Fibroblast of skin of scalp (primary cell): ENCODE measurements at places on chromosomes 11 and 22.

- no peak for DNase-seq
Observed at GRCh38 chr11:116052603-116053547, 548.7 kb upstream of the CADM1 start.

DNA sequence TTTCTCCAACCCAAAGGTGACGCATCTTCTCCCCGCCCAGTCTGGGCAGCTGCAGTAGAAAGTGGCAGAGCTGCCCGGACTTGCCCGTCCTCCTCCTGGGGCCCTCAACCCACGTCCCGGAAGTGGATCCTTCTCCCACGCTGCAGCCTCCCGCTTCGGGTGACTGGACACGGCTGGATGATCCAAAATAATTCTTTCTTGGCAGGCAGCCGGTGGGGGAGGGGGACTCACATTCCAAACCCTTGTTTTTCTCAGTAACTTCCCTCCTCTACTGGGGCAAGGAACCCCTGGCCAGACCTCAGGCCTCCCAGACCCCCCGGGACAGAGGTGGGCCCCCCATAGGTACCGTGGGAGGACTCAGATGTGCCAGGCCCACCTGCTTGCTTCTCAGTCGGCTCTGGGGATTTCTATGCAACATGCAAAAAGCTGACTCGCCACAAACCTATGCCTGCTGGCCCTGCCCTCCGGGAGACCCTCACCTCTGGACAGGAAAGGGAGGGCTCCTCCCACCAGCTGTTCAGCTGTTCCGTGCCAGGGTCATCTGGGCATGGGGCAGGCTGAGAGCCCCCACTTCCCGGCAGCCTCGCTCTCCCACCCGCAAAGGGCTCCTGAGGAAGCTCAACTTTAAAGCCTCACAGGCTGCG lies 1.4 kb downstream of the PLXNB2 start:
- peak; percentile 95 for DNase-seq

DNA sequence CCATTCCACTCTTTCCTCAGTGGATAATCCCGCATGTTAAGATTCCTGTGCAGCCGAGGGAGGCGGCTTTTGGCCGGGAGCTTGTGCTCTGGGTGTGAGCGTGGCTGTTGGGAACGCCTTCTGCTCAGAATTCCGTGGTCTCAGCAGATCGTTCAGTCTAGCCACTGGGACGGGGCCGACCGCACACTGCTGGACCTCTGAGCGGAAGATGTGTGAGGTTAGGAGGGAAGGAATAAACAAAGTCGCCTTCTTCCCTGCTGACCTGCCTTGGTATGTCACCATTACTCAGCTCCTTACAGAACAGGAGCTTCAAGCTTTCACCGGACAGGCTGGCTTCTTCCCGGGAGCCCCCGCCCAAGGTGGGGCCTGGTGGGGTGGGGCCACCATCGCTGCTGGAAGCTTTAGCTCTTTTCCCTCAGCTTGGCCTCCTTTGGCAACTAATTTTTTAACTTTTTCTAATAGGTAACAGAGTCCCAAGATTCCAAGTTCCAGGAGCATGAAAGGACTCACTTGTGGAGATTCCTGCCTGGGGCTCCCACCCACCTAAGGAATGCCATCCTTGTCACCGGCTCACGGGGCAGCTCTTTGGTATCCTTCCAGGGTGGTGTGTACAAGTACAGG lies 22.5 kb upstream of the SEPTIN5 start:
- peak; percentile 44 for DNase-seq

- no peak for DNase-seq
Observed at GRCh38 chr11:77387701-77388100, 86.2 kb downstream of the PAK1 start.

DNA sequence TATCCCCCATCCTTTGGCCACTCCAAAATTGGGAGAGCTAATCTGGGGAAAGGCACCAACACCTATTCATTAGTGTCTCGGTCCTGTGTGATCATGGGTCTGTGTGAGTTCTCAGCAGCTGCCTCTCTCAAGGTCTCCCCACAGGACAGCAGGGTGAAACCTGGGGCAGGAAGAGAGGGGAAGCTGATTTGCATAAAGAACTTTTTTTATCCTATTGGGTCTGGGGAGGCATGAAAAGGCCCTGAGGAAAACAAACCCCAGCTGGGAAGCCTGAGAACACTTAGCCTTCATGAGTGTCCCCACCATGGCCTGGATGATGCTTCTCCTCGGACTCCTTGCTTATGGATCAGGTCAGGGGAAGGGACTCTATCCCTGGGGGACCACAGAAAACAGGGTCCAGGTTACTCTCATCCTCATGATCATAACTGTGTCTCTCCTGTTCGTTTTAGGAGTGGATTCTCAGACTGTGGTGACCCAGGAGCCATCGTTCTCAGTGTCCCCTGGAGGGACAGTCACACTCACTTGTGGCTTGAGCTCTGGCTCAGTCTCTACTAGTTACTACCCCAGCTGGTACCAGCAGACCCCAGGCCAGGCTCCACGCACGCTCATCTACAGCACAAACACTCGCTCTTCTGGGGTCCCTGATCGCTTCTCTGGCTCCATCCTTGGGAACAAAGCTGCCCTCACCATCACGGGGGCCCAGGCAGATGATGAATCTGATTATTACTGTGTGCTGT lies 116.0 kb upstream of the TOP3B start:
- DNase-seq, result no peak

DNA sequence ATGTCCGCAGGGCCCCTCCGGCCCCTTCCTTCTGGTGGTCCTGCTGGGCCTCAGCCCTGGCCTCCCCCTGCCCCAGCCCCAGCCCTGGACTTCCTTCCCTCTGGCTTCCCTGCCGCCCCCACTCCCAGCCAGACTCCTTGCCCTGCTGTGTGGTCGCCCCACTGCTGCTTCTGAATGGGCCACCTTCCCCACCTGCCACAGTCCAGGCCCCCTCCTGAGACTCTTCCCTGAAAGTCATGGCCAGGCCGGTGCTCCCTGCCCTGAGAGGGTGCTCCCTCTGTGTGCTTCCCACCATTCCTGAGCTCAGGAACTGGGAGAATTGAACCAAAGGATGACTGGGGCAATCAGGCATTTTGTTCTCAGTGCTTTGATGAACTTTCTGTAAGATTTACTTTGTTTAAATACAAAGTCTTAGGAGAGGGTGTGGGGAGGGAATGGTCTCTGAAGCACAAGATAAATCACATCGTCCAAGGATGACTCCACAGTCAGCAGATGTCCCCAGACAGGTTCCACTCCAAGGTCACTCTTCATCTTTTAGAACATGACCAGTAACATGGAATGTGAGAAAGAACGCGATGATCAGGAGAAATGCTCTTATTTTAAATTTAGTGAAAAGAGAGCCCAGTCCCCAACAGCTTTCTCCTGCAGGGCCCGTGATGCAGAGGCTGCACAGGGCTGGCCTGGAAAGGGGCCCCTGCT lies 774 bp downstream of the APOBEC3D start:
- DNase-seq, result no peak

GRCh38 chr11:26844963-26845362 lies 123.1 kb upstream of the SLC5A12 start:
- no peak for DNase-seq

- DNase-seq, result peak; percentile 52
Observed at GRCh38 chr11:44110231-44110679, 14.8 kb downstream of the EXT2 start.

GRCh38 chr11:120722524-120722923 lies 211.0 kb downstream of the GRIK4 start:
- DNase-seq, result no peak

GRCh38 chr11:75507571-75507970 lies 18.2 kb downstream of the GDPD5 start:
- DNase-seq, result no peak
